LHCN-M2 (cell line): ENCODE measurements at places on chromosomes 16 and 17. TPM values are rescaled to one million over a fixed set of nuclear protein-coding genes. Genes with fewer than 3 reads are reported as not detected.
A peak's percentile ranks its signal among the peaks of the same experiment; 100 is the strongest.

- DNase-seq, result peak; percentile 54
These were observed 12.4 kb upstream of the GUCY2D start for GRCh38 chr17:7989781-7990655.

The TMEM100 gene
- total RNA-seq, result 8.7 and 12.1 TPM in 2 replicates

GRCh38 chr17:8160224-8160577, 2.5 kb downstream of the VAMP2 start:
- no peak for DNase-seq

DNA sequence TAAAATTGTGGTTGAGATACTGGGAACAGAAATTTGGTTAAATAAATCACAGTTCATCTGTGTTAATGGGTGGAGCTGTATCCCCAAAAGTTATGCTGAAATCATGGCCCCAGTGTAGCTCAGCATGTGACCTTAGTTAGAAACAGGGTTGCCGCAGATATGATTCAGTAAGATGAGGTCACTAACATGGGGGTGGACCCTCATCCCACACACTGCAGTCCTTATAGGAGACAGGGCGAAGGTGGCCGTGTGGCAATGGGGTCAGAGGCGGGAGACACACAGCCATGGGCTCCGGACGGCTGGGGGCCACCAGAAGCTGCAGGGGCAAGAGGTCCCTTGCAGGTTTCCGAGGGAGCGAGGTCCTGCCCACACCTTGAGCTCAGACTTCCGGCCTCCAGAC, 10.7 kb downstream of the GALNS start:
- no peak for DNase-seq

The TBC1D3E gene
- total RNA-seq, result not detected in 2 replicates

The KRTAP3-2 gene
- total RNA-seq, result not detected in 2 replicates

The GAS2L2 gene
- not detected in 2 replicates for total RNA-seq

DNA sequence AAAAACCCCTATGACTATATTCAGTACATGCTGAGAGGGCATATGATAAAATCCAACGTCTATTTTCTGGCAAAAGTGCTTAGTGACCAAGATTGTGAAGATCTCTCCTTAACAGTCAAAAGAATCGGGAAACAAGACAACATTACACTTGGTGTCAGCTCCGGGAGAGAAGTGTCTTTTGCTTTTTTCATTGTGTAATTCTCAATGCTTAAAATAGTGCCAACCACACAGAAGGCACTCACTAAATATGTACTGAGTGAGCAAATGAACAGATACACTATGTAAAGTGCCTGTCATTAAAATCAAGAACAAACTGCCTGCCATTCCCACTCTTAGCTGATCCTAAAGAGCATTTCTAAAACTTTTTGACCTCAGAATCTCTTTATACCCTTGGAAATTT, 34.1 kb downstream of the VPS53 start:
- no peak for DNase-seq

DNA sequence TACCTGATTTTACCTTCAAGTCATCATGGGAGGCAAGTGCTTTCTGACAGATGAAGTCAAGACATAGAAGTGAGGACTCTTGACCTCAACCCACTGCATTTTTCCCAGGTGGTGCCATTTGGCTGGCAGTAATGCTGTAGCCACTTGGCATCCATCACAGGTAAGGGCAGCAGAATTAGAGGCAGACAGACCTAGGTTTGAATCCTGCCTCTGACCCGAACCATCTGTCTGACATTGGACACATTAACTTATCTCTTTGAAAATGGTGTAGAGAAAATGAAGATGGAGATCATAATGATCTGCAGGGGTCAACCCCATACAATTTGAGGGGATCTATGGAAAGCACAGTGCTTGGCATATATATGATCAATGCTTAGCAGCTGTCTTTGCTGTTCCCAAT, 505.5 kb downstream of the NPIPA7 start:
- no peak for DNase-seq
